ENCODE measurements at places on chromosomes 5 and 9.

GRCh38 chr9:135650408-135650807, 11.1 kb upstream of the GLT6D1 start:
- DNase-seq: no peak

DNA sequence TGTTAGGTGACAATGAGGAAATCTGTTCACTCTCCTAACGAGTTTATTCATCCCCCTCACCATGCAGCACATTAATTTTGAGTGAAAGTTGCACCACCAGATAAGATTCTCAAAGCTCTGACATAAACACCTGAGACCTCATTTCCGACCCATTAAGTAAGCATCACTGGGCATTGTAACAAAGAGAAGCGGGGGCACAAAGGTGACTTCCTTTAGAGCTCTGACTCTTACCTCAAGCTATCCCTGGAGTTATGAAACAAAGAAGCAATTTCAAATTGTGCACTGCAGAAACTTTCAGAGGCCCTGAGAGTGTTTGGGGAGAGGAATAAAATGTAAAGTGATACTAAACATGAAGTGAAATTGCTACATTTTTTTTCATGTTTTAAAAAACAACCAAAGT, 29.5 kb downstream of the C5orf15 start:
- no peak for DNase-seq

GRCh38 chr5:13994621-13995253, 50.2 kb upstream of the DNAH5 start:
- no peak for DNase-seq

DNA sequence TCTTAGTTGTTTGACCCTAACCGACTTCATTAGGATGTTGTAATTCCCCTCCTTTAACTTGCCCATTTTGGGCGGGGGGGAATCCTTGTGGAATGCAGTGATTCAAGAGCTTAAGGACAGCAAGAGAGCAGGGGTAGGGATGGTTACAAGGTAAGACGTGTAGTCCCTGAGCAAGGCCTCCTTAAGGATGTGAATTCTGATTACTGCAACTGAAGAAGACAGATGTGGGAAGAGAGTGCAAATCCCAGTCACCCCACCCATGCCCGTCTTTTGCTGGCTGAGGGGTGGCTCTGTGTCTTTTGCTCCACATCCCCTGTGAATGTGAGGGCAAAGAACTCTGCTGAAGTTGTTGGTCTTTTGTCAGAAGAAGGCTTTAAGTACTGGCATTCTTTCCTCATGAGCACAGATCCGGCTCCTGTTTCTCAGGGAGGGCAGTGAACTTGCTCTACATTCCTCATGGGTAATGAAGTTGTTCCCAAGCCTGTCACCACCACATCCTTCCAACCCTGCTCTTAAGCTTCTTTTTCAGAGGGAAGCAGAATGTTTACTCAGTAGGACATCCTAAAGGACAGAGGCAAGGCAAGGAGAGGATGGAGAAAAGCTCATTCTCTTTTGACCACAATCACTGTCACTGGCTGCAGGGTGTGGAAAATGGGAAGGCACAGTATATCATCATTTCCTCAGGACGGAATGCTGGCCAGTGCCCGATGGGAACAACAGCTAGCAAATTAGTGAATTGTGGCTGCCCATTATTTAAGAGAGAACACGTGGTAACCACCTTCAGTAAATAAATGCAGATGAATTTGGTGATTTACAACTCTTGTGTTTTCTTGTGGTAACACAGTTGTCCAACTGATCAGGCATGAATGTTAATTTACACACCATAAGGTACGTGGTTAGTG, 61.5 kb downstream of the RAI14 start:
- no peak for DNase-seq

GRCh38 chr5:54838843-54839242, 146.6 kb downstream of the ESM1 start:
- no peak for DNase-seq

- DNase-seq: no peak
These were observed 13.5 kb downstream of the PCDH1 start for GRCh38 chr5:141864371-141865370.

DNA sequence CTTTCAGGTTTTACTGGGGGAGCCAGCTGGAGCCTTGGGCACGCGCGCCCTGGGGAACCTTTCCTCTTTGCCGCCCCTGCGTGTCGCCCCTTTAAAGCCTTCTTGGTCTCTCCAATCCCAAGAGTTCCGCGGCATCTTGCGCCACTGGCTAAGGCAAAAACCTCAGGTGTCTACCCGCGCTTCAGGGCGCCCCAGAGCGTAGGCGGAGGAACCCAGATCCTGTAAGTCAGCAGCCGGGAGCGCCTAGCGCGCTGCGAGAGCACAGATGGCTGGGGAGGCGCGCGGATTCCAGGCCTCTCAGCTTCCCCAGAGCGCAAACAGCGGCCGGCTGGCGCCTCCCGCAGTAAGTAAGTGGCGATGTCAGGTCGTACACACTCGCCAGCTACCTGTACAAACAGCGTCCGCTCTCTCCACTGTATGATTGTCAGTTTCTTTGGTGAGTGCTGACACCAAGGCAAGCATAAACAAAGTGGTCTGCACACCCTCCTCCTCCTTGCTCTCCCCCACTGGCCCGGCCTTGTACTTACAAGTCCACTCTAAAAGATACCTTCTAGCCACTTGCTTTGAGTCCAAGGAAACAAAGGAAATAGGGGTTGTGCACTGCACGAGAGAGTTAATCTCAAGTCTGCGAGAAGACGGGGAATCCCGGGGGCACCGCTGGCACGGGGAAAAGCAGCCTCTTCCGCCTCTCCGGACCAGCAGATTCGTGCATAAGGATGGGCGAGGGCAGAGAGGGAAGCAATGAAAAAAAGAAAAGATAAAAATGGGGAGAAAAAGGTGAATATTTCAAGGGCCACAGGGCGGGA, 2.9 kb downstream of the HTR1A start:
- no peak for DNase-seq

GRCh38 chr5:146273109-146273508, 65.5 kb upstream of the POU4F3 start:
- DNase-seq: no peak

GRCh38 chr5:40754381-40755092, 1.2 kb downstream of the TTC33 start:
- DNase-seq: no peak

DNA sequence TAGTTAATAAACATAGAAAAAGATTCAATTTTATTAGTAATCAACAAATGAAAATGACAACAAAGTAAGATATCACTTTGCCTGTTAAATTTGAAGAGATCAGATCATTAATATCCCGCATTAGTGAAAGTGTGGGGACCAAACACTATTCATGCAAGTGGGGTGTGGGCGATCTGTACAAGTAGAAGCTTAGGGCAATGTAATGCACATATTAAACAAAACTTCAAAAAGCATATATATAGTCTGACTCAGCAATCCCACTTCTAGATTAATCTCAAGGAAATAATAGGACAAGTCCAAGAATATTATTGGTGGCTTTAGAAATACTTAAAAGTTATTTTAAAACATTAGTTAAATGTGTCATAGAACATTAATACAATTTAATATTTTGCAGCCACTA, 188.5 kb downstream of the LRRC70 start:
- DNase-seq: no peak

DNA sequence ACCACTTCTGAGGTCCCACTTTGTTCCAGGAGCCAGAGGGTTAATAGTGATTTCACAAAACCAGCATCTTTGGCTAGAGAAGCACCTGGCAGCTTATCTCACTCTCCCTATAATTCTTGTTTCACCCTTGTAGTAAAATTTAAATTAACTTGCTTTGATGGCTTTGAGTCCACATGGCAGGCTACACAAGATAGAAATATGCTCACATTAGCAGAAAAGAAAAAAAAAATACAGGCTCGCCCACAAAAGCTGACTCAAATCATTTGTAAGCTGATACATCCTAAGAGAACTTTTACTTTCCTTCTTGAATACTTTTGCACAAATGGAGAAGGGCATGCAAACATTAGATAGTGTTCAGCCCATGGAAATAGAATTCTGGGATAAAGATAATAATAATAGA, 36.2 kb downstream of the TNFSF15 start:
- no peak for DNase-seq

GRCh38 chr5:15702102-15702501, 202.1 kb downstream of the FBXL7 start:
- DNase-seq: no peak

- DNase-seq: no peak
These were observed 47.1 kb downstream of the SH3PXD2B start for GRCh38 chr5:172407241-172407691.

DNA sequence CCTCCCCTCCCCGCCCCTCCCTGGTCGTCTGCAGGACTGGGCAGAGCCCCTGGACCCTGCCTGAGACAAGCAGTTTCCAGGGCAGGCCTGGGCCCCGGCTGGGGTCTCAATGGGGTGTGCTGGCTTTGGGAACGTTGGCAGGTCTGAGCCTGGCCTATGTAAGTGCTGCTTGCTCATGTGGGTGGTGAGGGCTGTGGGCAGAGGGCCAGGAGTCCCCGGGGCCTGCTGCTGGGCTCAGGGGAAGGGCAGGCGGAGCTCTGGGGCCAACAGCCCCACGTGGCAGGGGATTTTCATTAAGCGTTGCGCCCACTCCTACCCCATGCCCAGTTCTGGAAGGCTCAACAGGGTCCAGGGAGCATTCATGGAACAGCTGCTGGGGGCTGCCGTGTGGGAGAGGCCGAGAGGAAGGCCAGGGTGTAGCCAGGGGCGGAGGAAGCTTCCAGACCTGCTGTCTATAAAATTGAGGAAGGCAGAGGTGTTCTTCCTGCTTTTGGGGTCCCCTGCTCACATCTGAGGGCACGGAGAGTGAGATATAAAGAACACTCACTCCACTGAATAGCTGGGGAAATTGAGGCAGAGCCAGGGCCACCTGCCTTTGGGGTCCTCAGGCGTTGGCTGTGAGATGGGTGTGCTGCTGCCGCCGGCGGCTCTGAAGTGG, 32.5 kb downstream of the RXRA start:
- no peak for DNase-seq

- DNase-seq: no peak
These were observed 42.4 kb downstream of the STARD4 start for GRCh38 chr5:111469903-111470302.

DNA sequence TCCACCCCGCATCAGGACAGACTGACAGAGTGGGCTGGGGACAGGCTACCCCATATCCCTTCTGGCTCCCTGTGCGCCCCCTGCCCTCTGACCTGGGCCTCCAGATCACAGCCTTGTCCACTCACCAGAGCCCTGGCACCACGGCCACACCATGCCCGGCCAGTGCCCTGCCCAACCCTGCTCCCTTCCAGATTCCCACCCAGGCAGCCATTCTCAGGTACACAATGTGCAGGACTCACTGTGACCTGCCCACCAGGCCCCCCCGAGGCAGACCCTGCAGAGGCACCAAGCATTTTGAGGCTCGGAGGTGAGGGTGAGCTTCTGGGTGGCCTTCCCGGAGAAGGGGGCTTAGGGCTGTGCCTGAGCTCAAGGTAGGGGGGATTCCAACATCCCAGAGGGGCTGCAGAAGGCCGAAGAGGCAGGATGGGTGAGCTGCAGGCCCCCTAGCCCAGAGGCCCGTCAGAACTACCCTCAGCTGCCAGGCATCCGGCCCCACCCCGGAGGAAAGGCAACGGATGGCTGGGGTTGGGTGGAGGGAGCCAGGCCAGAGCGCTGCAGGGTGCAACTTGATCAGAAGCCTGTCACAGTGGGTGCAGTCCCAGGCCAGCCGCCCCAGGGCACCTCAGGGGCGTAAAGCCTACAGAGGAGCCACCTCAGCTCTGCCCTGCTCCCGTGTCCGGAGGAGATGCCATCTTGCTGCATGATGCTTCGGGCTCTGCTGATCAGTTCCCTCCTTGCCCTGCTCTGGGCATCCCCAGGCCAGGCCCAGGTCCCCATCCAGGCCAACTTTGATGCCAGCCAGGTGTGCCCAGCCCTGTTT, at the start of gene LCNL1:
LCNL1 (plus strand) TSS at position 762 of the 820 bp plus-strand sequence. CDS start 594 bp downstream, outside the sequence.
- DNase-seq: no peak

GRCh38 chr5:154316223-154316935, 125.8 kb downstream of the GALNT10 start:
- DNase-seq: no peak

DNA sequence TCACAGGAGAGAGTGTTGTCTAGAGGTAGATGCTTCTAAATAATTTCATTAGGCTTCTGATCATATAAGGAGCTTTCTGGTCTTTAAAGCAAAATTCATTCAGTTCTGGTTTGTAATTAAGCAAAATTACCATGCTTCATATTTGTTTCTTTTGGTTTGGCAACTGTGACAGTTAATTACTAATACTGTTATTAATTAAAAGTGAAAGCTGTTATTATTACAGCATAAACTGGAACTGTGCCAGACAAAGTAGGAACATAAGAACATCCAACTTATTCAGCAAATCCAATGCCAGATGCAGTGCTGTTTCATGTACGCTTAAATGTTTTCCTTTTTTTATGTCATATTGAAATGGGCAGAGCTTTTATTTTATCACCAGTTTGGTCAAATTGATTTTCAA, 70.4 kb upstream of the DAB2 start:
- no peak for DNase-seq

DNA sequence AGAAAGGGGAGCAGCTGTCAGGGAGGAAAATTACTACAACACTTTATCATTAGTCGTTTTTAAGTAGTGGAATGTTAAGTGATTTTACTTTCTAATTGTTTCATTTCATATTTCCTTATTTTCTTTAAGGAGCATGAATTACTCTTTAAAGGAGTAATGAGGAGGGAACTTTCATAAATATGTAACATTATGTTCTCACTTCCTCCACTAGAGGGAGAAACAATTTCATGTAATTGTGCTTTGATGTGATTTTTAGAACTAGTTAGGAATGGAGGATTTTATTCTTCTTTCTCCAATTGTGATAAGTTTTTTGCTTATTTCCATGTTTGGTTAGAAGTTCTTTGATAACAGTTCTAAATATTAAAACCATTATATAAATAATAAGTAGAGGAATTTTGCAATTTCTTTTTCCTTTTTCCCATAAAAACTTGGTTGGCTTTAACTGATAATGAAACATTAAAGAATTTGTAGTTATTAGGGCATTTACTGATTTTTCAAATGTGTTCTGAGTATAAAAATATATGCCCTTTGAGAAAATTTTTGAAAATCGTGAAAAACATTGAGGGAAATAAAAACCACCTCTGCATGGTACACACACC, 25.6 kb downstream of the CEP78 start:
- no peak for DNase-seq

DNA sequence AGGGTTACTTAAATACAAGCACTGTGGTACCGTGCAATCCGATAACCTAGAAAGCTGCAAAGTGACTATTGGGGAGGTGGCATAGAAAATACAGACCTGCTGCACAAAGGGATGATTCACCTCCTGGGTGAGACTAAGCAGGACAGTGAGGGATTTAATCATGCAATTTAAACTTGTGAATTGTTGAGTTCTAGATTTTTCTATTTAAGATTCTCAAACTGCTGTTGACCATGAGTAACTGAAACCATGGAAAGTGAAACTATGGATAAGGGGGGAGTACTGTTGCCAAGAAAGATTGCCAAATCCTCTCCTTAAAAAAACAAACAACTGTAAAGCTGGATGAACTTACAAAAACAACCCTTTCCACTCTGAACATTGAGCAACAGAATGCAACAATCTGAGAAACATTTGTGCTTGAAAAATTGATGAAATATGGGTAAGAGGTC, 61.5 kb upstream of the NUDT12 start:
- no peak for DNase-seq

All from stimulated activated CD4-positive, alpha-beta T cell treated with anti-CD3 and anti-CD28 coated beads, TNF-alpha, amount 100 ng/mL, for 24 hours (primary cell).